ENCODE measurements at places on chromosomes 4 and X.

DNA sequence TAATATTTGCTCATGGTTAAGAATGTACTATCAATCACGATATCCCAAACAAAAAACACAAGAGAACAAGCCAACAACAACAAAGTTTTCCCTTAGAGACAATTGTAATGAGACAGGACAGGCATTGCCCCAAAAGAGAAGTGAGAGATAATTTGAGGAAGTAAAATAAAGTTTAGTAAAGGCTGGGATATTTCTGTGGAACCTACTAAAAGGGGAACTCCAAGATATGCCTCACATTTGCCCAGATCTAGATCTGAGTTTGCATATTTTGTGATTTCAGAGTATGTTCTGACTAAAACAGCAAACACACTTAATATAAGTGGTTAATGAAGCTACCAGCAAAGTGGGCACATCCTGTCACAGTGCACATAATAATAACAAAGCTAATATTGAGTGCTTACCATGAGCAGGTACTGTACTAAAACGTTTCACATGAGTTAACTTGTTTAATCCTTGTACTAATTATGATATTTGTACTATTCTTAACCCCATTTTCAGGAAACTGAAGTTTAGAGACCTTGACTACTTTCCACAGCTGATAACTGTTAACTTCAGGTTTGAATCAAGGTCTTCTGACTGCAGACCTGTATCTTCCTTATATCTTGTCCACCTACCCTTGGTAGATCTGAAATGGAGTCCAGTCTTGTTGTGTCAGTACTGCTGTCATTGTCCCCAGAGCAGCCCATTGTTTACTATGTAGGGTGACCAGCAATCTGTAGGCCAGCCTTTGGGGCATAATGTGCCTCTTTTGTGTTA, 26.0 kb upstream of the BMP2K start:
- DNase-seq: no peak

DNA sequence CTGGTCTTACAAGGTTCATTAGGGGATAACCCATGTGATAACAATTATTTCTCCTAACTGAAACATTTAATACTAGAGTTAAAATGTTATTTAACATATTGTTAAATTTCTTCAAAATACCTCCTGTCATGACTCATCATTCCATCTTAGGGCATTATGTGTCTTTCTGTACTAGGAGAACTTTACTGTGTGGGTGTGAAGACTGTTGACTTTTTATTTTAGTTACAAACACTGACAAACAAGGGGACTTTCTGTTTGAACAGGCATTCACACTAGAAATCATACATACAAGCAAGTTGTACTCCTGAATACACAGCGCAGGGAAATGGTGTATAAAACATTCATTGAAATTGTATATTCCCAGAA, 175.9 kb downstream of the FBXW7 start:
- no peak for DNase-seq

- DNase-seq: no peak
Observed at GRCh38 chrX:25204182-25204581, 188.4 kb upstream of the ARX start.

- no peak for DNase-seq
Observed at GRCh38 chrX:100720301-100720700, 11.6 kb downstream of the SYTL4 start.

DNA sequence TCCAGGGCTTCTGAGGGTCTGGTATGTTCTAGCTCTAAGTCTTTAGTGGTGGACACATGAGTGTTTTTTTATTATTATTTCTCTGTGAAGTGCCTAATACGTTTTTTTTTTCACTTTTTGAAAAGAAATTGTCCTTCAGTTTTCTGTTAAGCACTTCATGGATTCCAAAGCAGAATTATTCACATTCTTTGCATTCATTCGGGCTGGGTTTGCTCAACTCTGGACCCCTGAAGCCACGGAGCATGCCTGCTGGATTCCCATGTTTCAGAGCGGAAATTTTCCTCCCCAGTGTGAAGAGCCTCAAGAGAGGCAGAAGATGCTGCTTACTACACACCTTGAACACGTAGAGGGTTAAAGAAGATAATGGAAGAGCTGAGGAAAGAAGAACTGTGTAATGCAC, 107.5 kb downstream of the EGF start:
- DNase-seq: no peak

GRCh38 chr4:80475798-80476197, 140.3 kb downstream of the CFAP299 start:
- no peak for DNase-seq

Data from frontal cortex (tissue), 4 donors.